ENCODE measurements at places on chromosomes 3 and 15.

- no peak for DNase-seq
These were observed 146.1 kb downstream of the MEX3B start for GRCh38 chr15:81899730-81900129.

DNA sequence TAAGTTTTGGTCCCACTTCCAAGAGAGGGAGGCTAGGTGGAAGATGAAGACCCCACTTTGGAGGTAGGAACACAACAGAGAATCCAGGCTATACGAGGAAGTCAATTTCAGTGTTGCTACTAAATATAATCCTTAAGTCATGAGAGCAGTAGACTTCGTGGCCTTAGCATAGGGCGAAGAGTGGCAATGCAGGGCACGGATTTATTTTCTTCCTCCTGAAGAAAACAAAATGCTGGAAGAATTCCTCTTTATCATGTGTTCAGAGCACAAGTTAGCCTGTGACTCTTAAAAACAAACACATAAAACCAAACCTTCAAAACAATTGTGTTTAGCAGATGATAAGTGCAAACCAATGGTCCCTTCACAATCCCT is 19.4 kb downstream of the BCL2L10 start:
- no peak for DNase-seq

GRCh38 chr3:127680146-127680661 is 7.5 kb downstream of the ABTB1 start:
- peak; percentile 4 for DNase-seq

- DNase-seq = no peak
These were observed 40.5 kb upstream of the CDV3 start for GRCh38 chr3:133532951-133533350.

DNA sequence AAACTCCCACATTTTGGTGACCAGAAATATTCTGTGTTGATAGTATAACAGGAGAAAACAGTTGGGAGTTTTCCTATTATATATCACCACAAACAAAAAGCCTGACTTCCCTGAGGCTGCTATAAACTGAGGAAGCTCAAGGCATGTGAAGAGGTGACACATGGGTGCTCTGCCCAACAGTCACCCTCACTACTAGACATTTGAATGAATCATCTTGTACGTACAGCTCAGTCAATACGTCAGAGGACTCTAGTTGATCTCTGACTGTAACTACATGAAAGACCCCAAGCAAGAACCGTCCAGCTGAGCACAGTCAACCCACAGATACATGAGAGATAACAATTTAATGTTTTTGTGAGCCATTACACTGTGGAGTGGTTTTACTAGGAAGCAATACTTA is 338.3 kb upstream of the ATP11B start:
- no peak for DNase-seq

DNA sequence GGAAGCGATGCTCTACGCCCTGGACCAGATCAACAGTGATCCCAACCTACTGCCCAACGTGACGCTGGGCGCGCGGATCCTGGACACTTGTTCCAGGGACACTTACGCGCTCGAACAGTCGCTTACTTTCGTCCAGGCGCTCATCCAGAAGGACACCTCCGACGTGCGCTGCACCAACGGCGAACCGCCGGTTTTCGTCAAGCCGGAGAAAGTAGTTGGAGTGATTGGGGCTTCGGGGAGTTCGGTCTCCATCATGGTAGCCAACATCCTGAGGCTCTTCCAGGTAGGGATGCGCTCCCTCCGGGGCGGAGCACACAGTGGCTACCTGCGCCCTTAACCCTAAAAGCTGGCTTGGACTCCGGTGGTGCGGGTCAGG is 698 bp downstream of the GRM7 start:
- DNase-seq = no peak

DNA sequence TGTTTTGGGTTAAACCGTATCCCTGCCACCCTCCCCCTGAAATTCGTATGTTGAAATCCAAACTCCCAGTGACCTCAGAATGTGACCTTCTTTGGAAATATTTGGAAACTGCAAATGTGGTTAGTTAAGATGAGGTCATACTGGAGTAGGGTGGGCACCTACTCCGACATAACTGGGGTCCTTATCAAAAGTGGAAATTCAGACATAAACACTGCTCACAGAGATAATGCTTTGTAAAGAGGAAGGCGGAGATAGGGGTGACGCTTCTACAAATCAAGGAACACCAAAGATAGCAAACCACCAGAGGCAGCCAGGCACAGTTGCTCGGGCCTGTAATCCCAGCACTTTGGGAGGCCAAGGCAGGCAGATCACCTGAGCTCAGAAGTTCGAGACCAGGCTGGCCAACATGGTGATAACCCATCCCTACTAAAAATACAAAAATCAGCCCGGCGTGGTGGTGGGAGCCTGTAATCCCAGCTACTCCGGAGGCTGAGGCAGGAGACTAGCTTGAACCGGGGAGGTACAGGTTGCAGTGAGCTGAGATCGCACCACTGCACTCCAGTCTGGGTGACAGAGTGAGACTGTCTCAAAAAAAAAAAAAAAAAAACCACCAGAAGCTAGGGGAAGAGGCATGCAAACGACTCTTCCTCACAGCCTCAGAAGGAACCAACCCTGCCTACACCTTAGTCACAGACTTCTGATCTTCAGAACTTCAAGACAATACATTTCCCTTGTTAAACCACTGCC is 51.1 kb upstream of the CHD2 start:
- no peak for DNase-seq

DNA sequence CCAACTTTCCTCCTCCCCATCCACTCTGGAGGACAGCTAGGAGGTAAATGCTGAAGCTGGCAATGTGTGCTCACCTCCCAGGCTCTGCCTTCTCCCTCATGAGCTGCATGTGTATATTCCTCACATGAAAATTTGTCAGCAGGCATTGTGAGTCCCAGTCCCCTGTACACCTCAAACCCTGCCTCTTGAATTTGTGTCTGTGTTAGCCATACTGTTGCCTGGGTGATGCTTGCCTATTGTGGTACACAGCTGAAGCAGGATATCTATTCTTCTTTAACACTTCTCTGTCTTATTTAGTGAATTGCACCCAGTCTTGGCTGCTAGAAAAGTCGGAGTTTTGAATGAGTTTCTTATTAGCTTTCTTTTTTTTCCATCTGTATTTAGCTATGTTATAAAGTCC is 586.0 kb upstream of the TGFBR2 start:
- DNase-seq = no peak

GRCh38 chr3:177475356-177475665 is 278.0 kb upstream of the TBL1XR1 start:
- DNase-seq = no peak

DNA sequence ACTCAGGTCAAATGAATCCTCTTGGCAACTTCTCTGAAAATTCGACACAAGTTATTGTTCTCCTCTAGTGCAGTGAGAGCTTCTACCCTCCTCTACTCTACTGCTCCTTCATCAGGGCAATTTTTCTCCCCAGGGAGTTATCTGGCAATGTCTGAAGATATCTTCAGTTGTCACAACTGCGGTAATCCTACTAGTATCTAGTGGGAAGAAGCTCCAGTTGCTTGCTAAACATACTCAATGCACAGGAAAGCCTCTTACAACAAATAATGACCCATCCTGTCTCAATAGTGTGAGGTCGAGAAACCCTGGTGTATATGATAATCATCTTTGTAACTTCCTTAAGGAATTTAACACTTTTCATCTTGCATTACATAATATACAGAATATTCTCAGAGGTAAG is 1147.6 kb downstream of the IGSF11 start:
- no peak for DNase-seq

- no peak for DNase-seq
These were observed 977.6 kb downstream of the MCTP2 start for GRCh38 chr15:95208988-95209387.

- no peak for DNase-seq
These were observed 47.2 kb upstream of the KLF13 start for GRCh38 chr15:31279221-31280045.

- DNase-seq = no peak
These were observed 3.0 kb downstream of the SNAP23 start for GRCh38 chr15:42498212-42499068.

DNA sequence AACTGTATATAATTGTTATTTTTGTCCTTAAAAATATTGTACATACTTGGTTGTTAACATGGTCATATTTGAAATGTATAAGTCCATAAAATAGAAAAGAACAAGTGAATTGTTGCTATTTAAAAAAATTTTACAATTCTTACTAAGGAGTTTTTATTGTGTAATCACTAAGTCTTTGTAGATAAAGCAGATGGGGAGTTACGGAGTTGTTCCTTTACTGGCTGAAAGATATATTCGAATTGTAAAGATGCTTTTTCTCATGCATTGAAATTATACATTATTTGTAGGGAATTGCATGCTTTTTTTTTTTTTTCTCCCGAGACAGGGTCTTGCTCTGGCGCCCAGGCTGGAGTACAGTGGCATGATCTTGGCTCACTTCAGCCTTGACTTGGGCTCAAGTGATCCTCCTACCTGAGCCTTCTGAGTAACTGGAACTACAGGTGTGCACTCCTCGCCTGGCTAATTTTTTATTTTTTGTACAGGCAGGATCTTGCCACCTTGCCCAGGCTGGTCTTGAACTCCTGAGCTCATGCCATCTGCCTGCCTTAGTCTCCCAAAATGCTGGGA is 10.7 kb downstream of the NFKBIZ start:
- no peak for DNase-seq

DNA sequence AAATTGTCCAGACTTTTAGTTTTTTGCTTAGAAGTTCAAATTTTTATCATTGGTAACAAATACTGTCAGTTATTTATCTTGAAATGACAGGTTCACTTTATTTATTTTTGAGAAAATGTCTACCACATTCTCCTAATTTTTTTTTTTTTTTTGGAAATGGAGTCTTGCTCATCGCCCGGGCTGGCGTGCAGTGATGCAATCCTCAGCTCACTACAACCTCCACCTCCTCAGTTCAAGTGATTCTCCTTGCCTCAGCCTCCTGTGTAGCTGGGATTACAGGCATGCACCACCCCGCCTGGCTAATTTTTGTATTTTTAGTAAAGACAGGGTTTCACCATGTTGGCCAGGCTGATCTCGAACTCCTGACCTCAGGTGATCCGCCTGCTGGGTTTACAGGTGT is 16.1 kb upstream of the EBLN2 start:
- no peak for DNase-seq

DNA sequence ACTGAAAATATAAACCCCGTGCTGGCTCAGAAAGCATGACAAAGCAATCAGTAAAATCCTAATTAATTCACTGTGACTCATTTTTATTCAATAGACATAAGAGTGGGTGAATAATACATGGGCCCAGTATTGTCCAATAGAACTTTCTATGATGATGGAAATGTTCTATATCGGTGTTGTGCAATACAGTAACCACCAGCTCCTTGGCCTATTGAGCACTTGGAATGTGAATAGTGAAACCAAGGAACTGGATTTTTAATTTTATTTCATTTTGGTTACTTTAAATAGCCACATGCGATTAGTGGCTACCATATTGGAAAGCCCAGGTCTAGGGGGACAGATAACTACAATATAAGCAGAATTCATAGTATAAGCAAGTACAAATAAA is 69.8 kb upstream of the PPP2R3A start:
- DNase-seq = no peak

- no peak for DNase-seq
These were observed 13.6 kb upstream of the BAHD1 start for GRCh38 chr15:40427188-40427587.

- DNase-seq = no peak
These were observed 37.9 kb downstream of the RAB6B start for GRCh38 chr3:133857767-133858166.

GRCh38 chr3:128482666-128483656 is 10.0 kb downstream of the GATA2 start:
- DNase-seq = no peak

- peak; percentile 56 for DNase-seq
These were observed 32.8 kb downstream of the ZNF589 start for GRCh38 chr3:48273594-48274211.
